ENCODE measurements at places on chromosomes 7 and 10.

- DNase-seq, result no peak
- H3K27ac ChIP-seq, result no peak overlapping the region
- H3K27me3 ChIP-seq, result no peaks in the 10 kb centered on the region
- H3K4me1 ChIP-seq, result no peaks in the 10 kb centered on the region
- H3K36me3 ChIP-seq, result no peaks in the 10 kb centered on the region
Measured at GRCh38 chr10:42998481-42999384, 78.1 kb upstream of the RET start.

GRCh38 chr10:132293813-132294520 is 13.8 kb downstream of the STK32C start:
- H3K4me1 ChIP-seq, result no peaks in the 10 kb centered on the region
- no peak for DNase-seq
- no peak overlapping the region for H3K27ac ChIP-seq
- H3K27me3 ChIP-seq, result no peaks in the 10 kb centered on the region
- no peak overlapping the region for H3K4me3 ChIP-seq

DNA sequence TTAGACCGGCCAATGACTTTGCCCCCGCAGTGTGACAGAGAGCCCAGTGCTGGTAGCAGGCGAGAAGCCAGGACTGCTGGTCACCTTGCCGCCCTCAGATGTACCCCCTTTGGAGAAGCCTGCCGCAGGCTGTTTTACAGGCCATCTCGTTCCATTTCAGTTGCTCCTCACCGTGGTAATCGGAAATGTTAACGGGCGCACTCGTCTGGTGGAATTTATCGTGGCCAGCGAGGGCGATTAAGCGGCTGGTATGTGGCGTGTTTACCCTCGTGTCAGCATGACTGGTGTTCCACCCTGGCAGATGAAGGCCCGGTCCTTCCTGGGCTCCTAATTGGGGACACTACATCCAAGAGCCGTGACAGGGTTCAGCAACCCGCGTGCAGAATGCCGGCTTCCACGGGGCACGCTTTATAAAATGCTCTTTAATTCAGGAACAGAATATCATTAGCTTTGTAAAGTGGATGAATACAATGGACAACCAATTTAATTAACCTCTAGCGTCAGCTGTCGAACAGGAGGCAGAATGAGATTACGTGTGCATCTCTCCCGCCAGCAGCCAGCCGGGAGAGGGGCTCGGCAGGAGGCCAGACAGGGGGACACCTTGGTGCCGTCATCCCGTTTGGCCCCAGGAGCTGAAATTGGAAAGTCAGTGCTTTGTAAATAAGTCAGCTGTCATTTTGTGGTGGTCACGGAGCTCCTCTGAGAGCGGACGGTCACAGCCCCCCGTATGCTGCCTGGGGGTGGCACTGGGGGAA is 108.3 kb downstream of the NKX6-2 start:
- DNase-seq, result no peak
- H3K4me1 ChIP-seq, result no peaks in the 10 kb centered on the region
- H3K4me3 ChIP-seq, result no peak overlapping the region
- H3K27me3 ChIP-seq, result no peaks in the 10 kb centered on the region
- H3K36me3 ChIP-seq, result no peaks in the 10 kb centered on the region
- H3K27ac ChIP-seq, result no peak overlapping the region

DNA sequence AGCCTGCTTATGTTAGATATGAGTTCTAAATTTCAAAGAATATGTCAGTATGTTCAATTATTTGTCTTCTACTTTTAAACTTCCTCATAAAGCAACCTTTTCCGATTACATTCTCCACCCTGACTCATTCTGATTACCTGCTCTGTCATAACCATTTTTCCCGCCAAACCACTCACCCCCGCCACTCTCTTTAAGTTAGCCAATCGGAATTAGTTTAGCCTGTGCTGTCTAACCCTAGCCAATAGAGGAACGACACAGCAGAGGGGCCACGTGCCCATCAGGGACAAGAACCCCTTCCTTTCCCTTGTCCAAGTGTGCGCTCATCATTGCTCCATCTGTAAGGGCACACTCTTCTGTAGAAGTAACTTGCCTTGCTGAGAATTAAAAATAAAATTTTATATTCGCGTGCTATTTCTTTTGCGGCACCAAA is 91.4 kb downstream of the CCDC71L start:
- no peak overlapping the region for H3K4me3 ChIP-seq
- H3K27me3 ChIP-seq, result no peaks in the 10 kb centered on the region
- no peaks in the 10 kb centered on the region for H3K4me1 ChIP-seq
- no peak for DNase-seq

DNA sequence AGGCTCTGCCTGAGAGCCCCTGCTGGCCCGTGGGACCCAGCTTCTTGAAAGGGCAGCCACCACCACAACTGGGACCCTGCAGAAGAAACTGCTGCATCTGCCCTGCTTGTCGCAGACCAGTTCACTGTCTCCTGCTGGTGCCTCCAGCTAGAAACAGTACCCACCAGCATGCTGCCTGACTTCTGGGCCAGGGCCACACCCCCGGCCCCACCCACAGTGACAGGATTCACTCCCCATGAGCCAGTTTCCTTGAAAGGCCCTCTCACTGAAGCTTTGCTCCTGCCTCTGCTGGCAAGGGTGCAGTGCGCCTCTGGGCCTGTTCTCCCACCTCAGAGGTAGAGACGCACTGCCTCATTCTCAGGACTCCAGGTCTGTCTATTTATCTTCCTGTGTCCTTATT is 32.4 kb downstream of the ANXA11 start:
- no peak overlapping the region for H3K27ac ChIP-seq
- no peaks in the 10 kb centered on the region for H3K27me3 ChIP-seq
- no peak for DNase-seq
- H3K4me1 ChIP-seq, result peaks cover 22% of the 10 kb centered on the region
- H3K4me3 ChIP-seq, result no peak overlapping the region

DNA sequence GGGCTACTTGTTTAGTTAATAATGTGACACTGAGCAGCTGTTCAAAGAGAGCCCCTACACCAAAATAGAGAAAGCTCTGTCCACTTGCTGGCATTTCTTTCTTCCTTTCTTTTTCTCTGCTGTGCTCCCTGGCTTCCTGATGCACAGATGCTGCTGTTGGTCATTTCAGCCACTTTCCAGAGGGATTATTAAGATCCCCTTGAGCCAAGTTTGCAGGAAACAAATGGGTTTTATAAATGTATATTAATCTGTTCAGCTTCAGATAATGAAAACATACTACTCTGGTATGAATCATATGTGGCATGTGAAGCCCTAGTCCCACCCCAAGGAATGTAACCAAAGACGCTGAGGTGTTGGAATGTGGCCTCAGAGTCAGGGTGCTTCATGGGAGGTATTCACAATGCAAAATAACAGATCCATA is 638.2 kb upstream of the FZD8 start:
- H3K4me3 ChIP-seq, result no peak overlapping the region
- no peak for DNase-seq
- no peaks in the 10 kb centered on the region for H3K27me3 ChIP-seq
- H3K36me3 ChIP-seq, result no peaks in the 10 kb centered on the region
- H3K27ac ChIP-seq, result no peak overlapping the region

- H3K4me3 ChIP-seq, result no peak overlapping the region
- DNase-seq, result no peak
- no peak overlapping the region for H3K27ac ChIP-seq
- H3K27me3 ChIP-seq, result no peaks in the 10 kb centered on the region
- H3K36me3 ChIP-seq, result no peaks in the 10 kb centered on the region
- no peaks in the 10 kb centered on the region for H3K4me1 ChIP-seq
Measured at GRCh38 chr10:24618401-24618800, 105.3 kb downstream of the ARHGAP21 start.

DNA sequence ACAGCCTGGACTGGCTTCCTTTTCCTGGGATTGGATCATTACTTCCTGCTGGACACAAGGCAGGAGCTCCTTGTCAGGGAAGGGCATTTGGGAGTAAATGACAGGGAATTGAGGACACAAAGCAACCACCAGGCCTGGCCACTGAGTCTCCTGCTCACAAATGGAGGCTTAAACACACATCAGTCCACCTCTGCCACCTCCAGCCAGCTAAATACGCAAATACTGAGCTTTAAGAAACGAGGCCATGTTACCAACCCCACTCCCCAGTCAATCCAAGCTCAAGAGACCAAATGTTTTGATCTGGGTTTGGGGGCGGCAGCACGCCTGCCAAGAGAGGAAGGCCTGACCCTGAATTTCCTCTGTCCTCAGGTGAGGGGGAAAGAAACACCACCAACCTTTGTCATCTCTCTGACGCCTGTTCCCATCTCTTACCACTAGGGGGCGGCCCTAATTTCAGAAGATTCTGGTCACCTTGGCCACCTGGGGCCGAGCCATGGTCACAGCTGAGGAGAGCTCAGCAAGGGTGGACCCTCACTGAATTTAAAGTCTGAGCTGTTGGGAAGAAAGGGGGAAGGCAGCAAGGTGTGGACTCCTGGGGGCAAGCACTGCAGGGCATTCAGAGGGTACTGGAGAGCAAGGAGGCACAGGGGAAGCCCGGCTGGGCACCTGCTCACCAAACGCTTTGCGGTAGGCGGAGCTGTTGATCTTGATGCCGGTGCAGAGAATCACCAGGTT is 16.5 kb downstream of the AIFM2 start:
- no peak overlapping the region for H3K4me3 ChIP-seq
- no peak overlapping the region for H3K27ac ChIP-seq
- peak; percentile 66 for DNase-seq
- peaks cover 85% of the 10 kb centered on the region for H3K36me3 ChIP-seq

DNA sequence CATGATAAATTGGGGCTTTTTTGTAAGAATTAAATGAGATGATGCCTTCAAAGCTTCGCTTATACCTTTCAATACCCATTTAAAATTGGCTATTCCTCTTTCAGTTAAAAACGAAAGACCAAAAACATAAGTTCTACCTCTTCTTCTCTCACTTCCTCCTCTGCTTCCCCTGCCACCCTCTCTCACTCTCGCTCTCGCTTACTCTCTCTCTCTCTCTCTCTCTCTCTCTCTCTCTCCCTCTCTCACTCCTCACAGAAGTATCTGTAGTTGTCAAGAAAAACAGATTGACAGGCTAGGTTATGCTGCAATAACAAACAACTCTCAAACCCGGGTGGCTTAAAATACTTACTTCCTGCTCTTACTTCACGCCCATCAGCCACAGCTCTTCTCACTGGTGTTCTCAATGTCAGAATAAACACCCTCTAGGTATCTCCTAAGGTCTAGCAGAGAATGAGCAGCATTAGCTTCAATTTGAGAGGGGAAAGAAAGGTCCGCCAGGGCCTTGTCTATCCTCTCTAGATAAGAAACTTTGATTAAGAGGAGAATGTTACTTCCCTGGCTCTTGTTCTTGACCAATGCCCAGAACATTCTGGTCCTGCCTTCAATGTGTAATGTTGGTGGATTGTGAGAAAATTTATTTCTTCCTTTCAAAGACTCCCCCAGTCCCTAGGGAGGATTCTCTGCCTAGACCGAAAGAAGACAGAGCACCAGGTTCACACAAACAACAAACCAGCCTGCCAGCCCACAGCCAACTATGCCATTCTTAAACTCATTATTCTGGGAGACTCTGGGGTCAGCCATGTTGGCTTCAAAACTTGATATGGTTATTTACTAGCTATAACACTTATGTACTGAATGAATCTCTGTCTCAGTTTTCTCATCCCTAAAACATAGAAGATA is 1028.7 kb downstream of the XPNPEP1 start:
- H3K4me3 ChIP-seq, result no peak overlapping the region
- no peaks in the 10 kb centered on the region for H3K27me3 ChIP-seq
- DNase-seq, result no peak
- no peaks in the 10 kb centered on the region for H3K36me3 ChIP-seq

- H3K27me3 ChIP-seq, result no peaks in the 10 kb centered on the region
- no peaks in the 10 kb centered on the region for H3K4me1 ChIP-seq
- no peak overlapping the region for H3K27ac ChIP-seq
- H3K4me3 ChIP-seq, result no peak overlapping the region
- DNase-seq, result no peak
- no peaks in the 10 kb centered on the region for H3K36me3 ChIP-seq
Measured at GRCh38 chr10:63066606-63067005, 66.5 kb upstream of the NRBF2 start.
